Erythroblast (primary cell): ENCODE measurements at places on chromosomes 7 and 10.
A peak's percentile ranks its signal among the peaks of the same experiment; 100 is the strongest.

DNA sequence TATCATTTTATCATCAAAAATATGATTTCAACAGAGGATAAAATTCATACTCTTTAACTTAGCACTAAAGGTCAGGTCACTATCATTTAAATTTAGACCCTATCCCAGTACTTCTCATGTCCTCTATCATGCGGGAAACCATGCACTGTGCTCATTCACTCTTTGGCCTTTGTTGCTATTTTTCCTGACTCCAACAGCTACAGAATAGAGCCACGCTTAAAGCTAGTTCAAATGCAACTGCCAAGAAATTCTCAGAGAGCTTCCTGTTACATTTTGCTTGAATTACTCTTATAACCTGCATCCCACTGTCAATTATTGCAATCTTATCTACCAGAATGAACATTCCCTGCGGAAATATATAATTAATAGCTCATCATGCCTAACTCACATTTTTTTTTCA lies 58.3 kb downstream of the SEMA3A start:
- DNase-seq, result no peak

DNA sequence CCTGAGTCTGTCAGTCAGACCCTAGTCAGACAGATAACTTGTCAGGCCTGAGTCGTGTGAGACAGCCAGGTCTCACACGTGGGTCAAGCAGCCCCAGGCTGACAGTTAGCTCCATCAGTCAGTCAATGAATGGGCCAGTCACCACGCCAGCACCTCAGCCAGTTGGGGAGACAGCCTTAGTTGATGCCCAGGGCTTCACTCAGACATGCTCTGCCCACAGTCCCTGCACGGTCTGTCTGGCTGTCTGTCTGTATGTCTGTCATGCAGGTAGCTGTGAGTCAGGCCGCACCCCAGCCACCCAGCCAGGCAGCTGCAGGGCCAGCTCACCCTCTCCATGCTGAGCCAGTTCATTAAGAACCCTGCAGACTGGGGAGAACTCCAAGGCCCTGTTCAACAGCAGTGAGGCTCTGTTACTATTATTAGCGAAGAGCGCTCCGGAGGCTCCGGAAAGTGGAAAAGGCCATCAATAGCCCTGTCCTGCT lies 141.1 kb upstream of the PCBD1 start:
- no peak for DNase-seq

DNA sequence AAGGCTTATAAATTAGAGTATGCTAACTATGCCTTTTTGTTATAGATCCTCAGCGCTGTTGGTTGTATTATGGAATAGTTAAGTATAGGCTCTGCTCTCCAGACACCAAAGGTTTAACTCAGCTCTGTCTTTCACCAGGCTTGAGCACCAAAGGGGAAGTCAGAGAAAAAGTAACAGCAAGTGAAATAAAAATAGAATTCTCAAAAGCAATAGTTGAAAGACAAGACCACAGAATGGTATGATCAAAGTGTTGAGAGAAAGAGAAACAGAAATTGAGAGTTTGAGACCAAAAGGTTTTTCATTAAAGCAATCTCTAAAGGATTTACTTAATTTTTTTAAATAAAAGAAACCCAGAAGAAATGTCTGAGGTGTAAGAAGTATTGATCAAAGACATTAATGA lies 529.8 kb upstream of the C7orf33 start:
- no peak for DNase-seq

DNA sequence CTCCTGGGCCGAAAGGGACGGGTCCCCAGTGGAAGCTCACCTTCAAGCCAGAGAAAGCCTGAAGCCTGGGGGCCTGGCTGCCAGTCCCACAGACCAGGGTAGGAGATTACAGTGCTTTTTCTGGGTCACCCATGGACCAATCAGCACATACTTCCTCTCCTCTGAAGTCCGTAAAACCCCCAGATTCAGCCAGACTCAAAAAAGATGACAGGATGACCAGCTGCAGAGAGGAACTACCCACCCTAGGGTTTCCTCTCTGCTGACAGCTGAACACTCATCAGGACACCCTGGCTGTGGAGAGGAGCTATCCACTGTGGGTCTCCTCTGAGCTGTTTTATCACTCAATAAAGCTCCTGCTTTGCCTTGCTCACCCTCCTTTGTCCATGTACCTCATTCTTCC lies 78.0 kb downstream of the SAMD9 start:
- no peak for DNase-seq

GRCh38 chr7:127718340-127718679 lies 66.3 kb downstream of the SND1 start:
- peak; percentile 69 for DNase-seq

- DNase-seq, result no peak
Measured at GRCh38 chr7:22240904-22241571, 115.9 kb downstream of the RAPGEF5 start.

GRCh38 chr7:27189295-27189996 lies 4.4 kb upstream of the HOXA11 start:
- DNase-seq, result no peak

DNA sequence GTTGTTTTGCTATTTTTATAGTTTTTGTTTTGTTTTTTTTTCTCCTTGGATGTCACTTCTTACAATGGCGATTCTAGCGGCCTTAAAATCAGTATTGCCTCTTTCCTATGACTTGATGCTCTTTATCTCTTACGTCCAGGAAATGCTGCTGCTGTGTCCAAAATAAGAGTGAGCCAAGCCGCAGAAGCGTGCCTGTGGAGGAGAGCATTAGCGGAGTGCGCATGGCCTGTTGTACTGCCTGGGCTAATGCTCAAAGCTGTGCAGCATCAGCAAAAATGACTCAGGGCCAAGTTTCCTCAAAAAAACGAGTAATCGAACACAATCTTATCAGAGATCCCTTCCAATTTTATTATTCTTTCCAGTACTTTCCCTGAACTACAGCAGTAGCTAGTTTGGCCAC lies 18.5 kb upstream of the GAD2 start:
- DNase-seq, result no peak

GRCh38 chr10:16941870-16942269 lies 124.6 kb upstream of the RSU1 start:
- DNase-seq, result no peak
